B cell (primary cell): ENCODE measurements at places on chromosomes 6 and 20.

DNA sequence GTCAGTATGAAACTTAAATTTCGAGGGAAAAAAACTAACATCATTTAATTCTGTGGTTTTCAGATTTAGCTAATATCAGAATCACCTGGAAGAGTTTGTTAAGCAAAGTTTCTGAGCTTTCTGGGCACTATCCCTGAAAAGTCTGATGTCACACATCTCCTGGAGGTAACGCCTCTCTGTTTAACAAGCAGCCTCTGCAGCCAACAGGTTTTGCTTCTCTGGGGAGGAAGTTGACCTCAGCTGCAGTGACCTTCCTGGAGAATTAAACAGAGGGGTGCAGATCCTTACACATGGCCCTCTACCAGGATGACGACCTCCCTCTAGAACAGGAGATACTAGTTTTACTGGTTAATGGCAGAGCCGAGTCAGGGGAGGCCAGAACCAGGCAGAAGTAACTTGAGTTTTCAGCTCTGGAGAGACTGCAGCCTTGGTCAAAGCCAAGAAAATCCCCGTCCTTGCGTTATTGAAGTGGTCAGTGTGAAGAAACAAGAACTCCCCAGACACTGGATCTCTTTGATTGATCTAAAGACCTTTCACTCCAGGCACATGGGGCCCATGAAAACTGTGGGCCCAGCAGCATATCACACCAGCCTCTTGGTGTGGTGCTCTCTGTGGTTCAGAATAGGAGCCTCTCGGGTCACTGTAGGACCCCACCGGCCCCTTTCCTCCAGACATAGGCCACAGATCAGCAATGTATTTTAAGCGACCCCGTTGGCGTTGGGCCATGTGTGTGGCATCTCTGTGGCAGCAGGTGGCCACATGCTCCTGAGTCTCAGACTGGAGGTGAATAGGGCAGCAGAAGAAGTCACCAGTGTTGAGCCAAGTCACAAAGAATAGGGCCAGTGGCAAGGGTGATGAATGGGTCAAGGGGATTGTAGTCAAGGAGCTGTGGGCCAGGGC, 33.4 kb upstream of the CCR6 start:
- H3K36me3 ChIP-seq, result no peaks in the 10 kb centered on the region
- peak overlapping the region; percentile 98 for H3K27ac ChIP-seq
- H3K4me1 ChIP-seq, result peaks cover 61% of the 10 kb centered on the region
- no peaks in the 10 kb centered on the region for H3K27me3 ChIP-seq
- peak overlapping the region; percentile 6 for H3K4me3 ChIP-seq

- no peaks in the 10 kb centered on the region for H3K27me3 ChIP-seq
- no peaks in the 10 kb centered on the region for H3K4me1 ChIP-seq
- no peak overlapping the region for H3K27ac ChIP-seq
- H3K4me3 ChIP-seq, result no peak overlapping the region
Measured at GRCh38 chr20:4136078-4136966, 121.0 kb upstream of the RNF24 start.

DNA sequence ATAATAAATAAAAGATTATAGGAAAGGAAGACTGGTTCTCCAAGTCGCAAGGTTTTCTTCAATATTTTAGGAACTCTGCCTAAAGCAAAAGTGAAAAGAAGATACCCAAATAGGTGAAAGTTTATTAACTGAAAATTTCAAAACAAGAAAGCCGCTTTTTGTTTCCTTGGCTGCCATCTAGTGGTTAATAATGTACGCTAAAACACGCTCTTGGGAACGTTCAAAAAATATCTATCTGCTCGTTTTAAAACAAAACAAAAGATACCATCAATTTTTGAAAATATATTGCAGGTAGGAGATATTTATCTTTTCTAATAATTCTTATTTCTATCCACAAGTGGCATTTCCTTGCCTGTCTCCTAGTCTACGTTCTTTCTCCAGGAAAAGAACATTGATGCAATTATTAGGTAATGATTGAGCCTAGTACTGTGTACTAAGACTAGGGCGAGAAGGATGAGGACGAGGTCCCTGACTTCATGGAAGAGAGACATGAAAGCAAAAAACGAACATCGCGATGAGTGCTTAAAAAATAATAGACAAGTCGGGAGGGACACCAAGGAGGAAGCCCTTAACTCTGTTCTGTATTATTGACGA, 97.2 kb downstream of the SPTLC3 start:
- no peaks in the 10 kb centered on the region for H3K36me3 ChIP-seq
- H3K27ac ChIP-seq, result no peak overlapping the region
- no peak overlapping the region for H3K4me3 ChIP-seq
- peak; percentile 13 for DNase-seq

- no peak for DNase-seq
- H3K4me3 ChIP-seq, result no peak overlapping the region
- H3K4me1 ChIP-seq, result no peaks in the 10 kb centered on the region
- H3K27me3 ChIP-seq, result peaks cover 3% of the 10 kb centered on the region
Measured at GRCh38 chr6:35147026-35147425, 5.9 kb upstream of the TCP11 start.

DNA sequence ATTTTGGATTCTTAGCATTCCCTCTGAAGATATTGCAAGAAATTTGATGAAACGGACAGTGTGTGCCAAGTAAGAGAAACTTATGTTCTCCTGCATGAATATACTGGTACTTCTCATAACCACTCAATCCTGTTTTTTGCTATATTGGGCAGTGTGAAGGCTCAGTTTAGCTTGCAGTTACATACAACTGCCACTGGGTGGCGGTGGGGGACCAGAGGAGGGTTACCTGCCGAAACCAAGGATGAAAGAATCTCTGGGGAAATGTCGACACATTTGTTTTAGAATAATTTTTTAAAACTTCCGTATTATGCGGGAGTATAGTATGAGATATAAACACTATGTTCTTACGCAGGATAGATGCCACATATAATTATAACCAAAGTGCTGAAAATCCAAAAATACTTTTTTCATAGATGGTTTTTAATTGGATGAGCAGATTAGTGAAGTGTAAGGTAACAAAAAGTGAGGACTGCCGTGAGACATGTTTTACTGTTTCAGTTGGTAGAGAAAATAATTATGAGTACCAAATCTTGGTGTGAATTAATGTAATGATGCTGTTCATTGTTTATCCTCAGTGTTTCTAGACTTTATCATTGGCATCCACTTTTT, 9.7 kb downstream of the TRMT11 start:
- peak overlapping the region; percentile 56 for H3K4me3 ChIP-seq
- H3K27me3 ChIP-seq, result no peaks in the 10 kb centered on the region
- no peak overlapping the region for H3K27ac ChIP-seq
- H3K36me3 ChIP-seq, result peaks cover 19% of the 10 kb centered on the region
- peak; percentile 81 for DNase-seq

- no peaks in the 10 kb centered on the region for H3K27me3 ChIP-seq
- no peak overlapping the region for H3K4me3 ChIP-seq
- no peaks in the 10 kb centered on the region for H3K4me1 ChIP-seq
- no peak overlapping the region for H3K27ac ChIP-seq
Measured at GRCh38 chr20:33162313-33162712, 5.6 kb upstream of the BPIFA2 start.

- H3K4me3 ChIP-seq, result no peak overlapping the region
- H3K4me1 ChIP-seq, result no peaks in the 10 kb centered on the region
- DNase-seq, result no peak
- no peak overlapping the region for H3K27ac ChIP-seq
- no peaks in the 10 kb centered on the region for H3K36me3 ChIP-seq
Measured at GRCh38 chr6:94184666-94185464, 765.5 kb upstream of the EPHA7 start.

- H3K36me3 ChIP-seq, result peaks cover 9% of the 10 kb centered on the region
- no peak overlapping the region for H3K4me3 ChIP-seq
- no peaks in the 10 kb centered on the region for H3K4me1 ChIP-seq
- no peak overlapping the region for H3K27ac ChIP-seq
- H3K27me3 ChIP-seq, result no peaks in the 10 kb centered on the region
Measured at GRCh38 chr6:57158658-57159057, 13.5 kb upstream of the BAG2 start.

- H3K36me3 ChIP-seq, result peaks cover 65% of the 10 kb centered on the region
- no peaks in the 10 kb centered on the region for H3K4me1 ChIP-seq
- H3K27ac ChIP-seq, result no peak overlapping the region
Measured at GRCh38 chr6:161079566-161080262, 88.1 kb downstream of the MAP3K4 start.

GRCh38 chr20:41482647-41483552, 116.3 kb upstream of the EMILIN3 start:
- no peak for DNase-seq
- no peaks in the 10 kb centered on the region for H3K4me1 ChIP-seq
- H3K27ac ChIP-seq, result no peak overlapping the region
- H3K4me3 ChIP-seq, result no peak overlapping the region
- peaks cover 59% of the 10 kb centered on the region for H3K36me3 ChIP-seq

- no peak overlapping the region for H3K27ac ChIP-seq
- no peak overlapping the region for H3K4me3 ChIP-seq
- H3K27me3 ChIP-seq, result no peaks in the 10 kb centered on the region
- no peaks in the 10 kb centered on the region for H3K4me1 ChIP-seq
- DNase-seq, result no peak
Measured at GRCh38 chr20:36085686-36086267, 68.8 kb upstream of the EPB41L1 start.

- H3K27ac ChIP-seq, result no peak overlapping the region
- no peaks in the 10 kb centered on the region for H3K4me1 ChIP-seq
- no peaks in the 10 kb centered on the region for H3K27me3 ChIP-seq
- H3K36me3 ChIP-seq, result no peaks in the 10 kb centered on the region
Measured at GRCh38 chr6:99138445-99138844, 190.7 kb upstream of the FBXL4 start.

DNA sequence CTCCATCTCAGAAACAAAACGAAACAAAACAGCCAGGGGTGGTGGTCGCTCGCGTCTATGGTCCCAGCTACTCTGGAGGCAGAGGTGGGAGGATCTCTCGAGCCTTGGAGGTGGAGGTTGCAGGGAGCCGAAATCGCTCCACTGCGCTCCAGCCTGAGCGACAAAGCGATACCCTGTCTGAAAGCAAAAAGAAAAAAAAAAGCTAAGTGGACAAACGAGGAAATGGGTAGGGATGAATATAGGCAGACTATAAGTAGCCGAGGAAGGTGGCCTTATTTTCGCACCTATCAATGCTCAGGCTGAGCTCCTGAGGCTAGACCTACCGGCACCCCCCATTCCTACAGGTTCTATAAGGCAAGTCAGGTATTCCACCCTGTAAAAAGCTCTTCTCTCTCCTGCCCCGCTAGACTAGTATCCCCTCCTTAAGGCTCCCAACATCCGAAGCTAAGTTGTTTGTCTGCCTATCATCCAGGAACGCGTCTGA, 650 bp upstream of the CASP8AP2 start:
- no peaks in the 10 kb centered on the region for H3K27me3 ChIP-seq
- H3K27ac ChIP-seq, result peak overlapping the region; percentile 62
- no peaks in the 10 kb centered on the region for H3K36me3 ChIP-seq
- H3K4me1 ChIP-seq, result peaks cover 20% of the 10 kb centered on the region

GRCh38 chr6:170201361-170201760, 89.5 kb downstream of the DLL1 start:
- H3K27ac ChIP-seq, result no peak overlapping the region
- H3K4me3 ChIP-seq, result no peak overlapping the region
- no peaks in the 10 kb centered on the region for H3K27me3 ChIP-seq
- DNase-seq, result no peak
- H3K4me1 ChIP-seq, result no peaks in the 10 kb centered on the region

- no peaks in the 10 kb centered on the region for H3K27me3 ChIP-seq
- DNase-seq, result no peak
- peaks cover 64% of the 10 kb centered on the region for H3K4me1 ChIP-seq
- no peaks in the 10 kb centered on the region for H3K36me3 ChIP-seq
Measured at GRCh38 chr6:159464816-159465215, 228.2 kb downstream of the SOD2 start.

- no peak overlapping the region for H3K4me3 ChIP-seq
- no peak overlapping the region for H3K27ac ChIP-seq
Measured at GRCh38 chr20:4112481-4113421, 97.4 kb upstream of the RNF24 start.

DNA sequence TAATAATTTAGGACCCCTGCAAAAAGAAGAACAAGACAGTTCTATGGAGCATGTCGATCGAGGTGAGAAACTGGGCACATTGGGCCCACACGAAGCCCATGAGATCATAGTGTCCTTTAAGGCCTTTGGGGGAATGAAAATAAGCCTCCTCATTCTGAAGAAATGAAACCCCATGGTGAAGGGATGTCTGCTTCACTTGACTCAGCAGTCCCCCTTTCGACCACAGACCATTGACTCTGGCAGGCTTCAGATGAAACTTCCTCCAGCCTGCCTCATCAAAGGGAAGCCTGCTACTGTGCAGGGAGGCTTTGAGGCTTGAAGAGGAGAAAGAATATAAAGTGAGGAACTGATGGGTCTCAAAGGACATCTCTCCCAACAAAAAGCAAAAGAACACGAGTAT, 144.2 kb upstream of the FBXL4 start:
- no peaks in the 10 kb centered on the region for H3K4me1 ChIP-seq
- H3K27ac ChIP-seq, result no peak overlapping the region
- H3K36me3 ChIP-seq, result no peaks in the 10 kb centered on the region
- no peaks in the 10 kb centered on the region for H3K27me3 ChIP-seq

DNA sequence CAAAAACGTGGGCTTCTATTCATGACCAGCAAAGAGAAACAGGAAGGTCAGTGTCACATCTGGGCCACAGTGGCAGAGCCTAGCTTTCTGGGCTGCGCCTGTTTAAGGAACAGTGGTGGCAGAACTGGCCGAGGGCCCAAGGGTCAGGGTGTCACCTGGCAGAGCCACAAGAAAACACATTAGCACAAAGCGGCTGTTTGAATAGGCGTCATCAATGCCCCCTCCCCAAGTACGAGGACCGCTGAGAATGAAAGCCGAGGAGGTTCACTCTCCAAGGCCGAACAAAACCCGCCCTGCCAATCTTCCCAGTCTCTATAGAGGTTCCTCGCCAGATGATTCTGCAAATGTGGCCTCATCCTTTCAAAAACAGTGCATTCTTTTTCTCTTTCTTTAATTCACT, 125.2 kb upstream of the TRAF3IP2 start:
- no peak overlapping the region for H3K4me3 ChIP-seq
- peaks cover 46% of the 10 kb centered on the region for H3K4me1 ChIP-seq
- no peaks in the 10 kb centered on the region for H3K36me3 ChIP-seq
- H3K27ac ChIP-seq, result peak overlapping the region; percentile 63

DNA sequence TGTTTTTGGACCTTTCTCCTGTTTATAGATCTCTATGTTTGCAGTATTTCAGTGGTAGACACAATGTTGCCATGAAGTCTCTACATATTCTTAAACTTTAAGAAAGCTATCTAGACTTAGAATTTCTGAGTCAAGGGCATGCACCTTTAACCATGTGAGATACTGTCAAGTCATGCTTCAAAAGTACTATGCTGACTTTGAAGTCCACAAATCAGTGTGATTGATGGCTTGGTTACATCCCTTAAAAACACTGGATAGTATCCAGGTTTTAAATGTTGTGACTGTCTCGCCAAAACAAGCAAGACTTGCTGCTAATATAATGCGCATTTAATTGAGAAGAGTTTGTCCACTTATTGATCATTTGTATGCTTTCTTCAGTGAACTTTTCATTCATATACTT, 30.5 kb downstream of the ZNF334 start:
- H3K27ac ChIP-seq, result no peak overlapping the region
- no peak overlapping the region for H3K4me3 ChIP-seq
- peaks cover 13% of the 10 kb centered on the region for H3K27me3 ChIP-seq
- DNase-seq, result no peak
- no peaks in the 10 kb centered on the region for H3K4me1 ChIP-seq

- DNase-seq, result no peak
- H3K36me3 ChIP-seq, result no peaks in the 10 kb centered on the region
- no peak overlapping the region for H3K4me3 ChIP-seq
- no peaks in the 10 kb centered on the region for H3K27me3 ChIP-seq
- no peaks in the 10 kb centered on the region for H3K4me1 ChIP-seq
Measured at GRCh38 chr20:62524505-62524911, 48.7 kb upstream of the GATA5 start.

- H3K4me3 ChIP-seq, result no peak overlapping the region
- H3K4me1 ChIP-seq, result peaks cover 48% of the 10 kb centered on the region
- DNase-seq, result no peak
- peak overlapping the region; percentile 55 for H3K27ac ChIP-seq
- no peaks in the 10 kb centered on the region for H3K27me3 ChIP-seq
Measured at GRCh38 chr6:11341867-11342266, 109.4 kb upstream of the NEDD9 start.
